Left renal cortex interstitium (tissue), 4 donors: ENCODE measurements at places on chromosomes 7 and 10.
A peak's percentile ranks its signal among the peaks of the same experiment; 100 is the strongest.

GRCh38 chr7:106807474-106807873, 57.6 kb upstream of the PIK3CG start:
- no peak for DNase-seq

GRCh38 chr7:13907831-13908230, 81.6 kb downstream of the ETV1 start:
- no peak for DNase-seq

DNA sequence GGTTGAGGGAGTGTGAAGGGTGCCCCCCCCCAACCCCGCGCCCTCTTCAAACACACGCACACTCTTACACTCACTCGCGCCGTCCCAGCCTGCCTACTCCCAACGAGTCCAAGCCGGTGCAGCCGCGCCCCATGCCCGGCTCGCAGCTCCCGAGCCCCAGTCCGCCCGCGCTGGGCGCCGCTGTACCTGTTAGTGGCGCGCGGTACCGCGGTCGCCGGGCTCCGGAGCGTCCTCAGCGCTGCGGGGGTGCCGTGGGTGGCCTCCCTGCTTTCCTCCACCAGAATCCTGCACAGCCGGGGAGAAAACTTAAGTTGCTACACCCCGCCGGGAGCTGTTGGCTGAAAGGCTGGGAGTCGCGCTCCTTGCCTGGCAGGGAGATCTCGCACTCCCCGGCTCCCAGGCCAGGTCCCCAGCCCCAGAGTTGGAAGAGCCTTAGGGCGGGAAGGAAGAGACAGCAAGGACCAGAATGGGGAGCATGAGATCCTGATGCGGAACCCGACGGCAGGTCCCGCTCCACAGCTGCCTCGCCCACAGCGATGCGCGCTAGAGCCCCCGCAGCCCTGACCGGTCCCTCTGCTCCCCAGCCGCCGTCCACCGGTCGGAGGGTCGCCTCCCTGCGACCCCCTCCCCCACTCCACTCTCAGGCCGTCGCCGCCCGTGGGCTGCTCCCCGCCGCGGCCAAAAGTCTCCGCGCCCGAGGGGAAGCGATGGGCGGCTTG, 863 bp downstream of the ST8SIA6 start:
- no peak for DNase-seq

DNA sequence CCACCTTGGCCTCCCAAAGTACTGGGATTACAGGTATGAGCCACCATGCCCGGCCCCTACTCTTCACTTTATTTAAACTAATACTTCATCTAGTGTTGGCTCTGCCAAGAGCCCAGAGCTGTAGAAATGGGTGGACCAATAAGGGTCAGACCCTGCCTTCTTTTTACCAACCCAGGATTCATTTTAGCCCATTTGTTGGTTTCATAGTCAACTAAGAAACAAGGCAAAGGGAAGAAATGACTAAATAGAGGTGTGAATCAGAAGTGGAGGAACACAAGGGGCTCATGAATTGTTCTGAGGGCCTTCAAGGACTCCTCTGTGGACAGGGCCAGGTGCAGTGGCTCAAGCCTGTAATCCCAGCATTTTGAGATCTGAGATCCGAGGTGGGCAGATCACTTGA, 1.1 kb downstream of the ANKRD2 start:
- DNase-seq: no peak

- peak; percentile 85 for DNase-seq
Observed at GRCh38 chr7:73742753-73743641, 4.4 kb upstream of the ABHD11 start.

DNA sequence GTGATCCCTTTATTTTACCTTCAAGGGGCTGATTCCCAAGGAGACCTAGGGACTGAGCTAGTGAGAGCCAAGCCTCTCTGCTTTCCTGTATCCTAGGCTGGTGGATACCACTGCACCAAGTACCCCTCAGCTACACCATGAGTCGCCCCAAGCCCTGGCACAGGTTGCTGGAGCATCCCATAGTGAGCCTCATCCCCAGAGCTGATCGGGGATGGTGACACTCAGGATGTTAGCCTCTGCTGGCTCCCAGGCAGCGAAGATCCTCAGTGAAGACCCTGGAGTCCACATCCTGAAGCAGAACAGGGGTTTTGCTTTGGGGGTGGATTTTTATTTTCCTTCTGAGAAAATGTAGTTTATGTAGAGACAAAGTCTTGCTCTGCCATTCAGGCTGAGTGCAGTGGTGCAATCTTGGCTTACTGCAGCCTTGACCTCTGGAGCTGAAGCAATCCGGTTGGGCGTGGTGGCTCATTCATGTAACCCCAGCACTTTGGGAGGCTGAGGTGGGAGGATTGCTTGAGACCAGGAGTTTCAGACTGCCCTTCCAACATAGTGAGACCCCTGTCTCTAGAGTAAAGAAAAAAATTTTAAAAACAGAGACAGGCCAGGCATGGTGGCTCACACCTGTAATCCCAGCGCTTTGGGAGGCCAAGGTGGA, 12.5 kb upstream of the ZNF212 start:
- no peak for DNase-seq

GRCh38 chr7:18018296-18019215, 9.1 kb downstream of the PRPS1L1 start:
- DNase-seq: no peak

DNA sequence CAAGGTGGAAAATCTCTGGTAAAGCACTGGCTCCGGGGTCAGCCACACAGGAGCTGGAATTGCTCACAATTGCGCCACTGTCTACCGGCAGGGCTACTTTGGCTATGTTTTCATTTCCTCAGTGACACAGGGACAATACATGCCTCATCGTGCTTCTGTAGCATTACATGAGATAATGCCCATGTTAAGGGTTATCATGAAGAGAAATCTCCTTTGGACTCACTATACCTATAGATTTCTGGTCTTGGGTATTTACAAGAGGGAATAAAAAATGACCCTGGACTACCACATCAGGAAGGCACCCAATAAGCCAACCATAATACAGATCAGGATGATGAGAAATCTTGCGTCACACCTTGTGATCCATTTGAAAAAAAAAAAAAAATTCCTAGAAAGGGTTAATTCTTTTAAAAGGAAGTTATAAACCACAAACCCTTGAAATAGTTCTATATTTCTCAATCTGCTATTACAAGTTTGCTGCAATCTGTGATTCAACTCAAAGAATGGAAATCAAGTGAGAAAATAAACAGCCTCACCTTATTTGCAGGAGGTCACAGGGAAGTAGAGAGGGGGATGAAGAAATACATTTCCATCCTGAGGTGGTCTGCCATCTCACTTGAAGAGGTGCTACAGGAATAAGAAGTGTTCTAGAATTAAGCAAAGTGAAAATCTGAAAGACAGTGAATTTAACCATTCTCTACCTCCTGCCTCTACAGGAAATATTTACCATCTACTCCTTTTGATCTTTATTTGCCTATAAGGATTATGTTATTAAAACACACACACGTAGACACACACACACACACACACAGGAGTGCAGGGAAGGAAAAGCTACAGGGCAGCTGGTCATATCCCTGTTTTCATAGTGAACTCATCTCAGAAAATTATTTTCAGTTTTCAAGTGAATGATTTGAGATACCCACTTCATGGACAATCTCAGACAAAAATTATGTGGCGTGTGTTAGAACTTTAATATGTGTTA, 231.3 kb upstream of the CELF2 start:
- no peak for DNase-seq

DNA sequence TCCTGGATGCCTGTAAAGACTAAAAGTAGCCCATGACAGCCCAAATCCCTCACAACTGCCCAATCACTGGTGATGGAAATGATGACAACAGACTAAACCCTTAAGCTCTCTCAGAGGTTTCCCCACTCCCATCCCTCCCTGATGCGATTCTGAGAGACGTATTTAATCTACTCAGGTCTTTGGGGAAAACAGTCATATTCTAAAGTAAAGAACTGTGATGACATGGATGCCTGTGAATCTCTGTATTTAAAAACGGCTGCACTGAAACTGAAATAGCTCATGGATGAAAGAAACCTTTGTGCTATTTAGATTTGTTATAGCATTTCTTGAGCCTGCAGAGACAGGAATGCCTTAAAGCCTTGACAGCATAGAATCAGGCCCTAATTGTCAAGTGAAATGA, 28.5 kb downstream of the VPS41 start:
- no peak for DNase-seq

DNA sequence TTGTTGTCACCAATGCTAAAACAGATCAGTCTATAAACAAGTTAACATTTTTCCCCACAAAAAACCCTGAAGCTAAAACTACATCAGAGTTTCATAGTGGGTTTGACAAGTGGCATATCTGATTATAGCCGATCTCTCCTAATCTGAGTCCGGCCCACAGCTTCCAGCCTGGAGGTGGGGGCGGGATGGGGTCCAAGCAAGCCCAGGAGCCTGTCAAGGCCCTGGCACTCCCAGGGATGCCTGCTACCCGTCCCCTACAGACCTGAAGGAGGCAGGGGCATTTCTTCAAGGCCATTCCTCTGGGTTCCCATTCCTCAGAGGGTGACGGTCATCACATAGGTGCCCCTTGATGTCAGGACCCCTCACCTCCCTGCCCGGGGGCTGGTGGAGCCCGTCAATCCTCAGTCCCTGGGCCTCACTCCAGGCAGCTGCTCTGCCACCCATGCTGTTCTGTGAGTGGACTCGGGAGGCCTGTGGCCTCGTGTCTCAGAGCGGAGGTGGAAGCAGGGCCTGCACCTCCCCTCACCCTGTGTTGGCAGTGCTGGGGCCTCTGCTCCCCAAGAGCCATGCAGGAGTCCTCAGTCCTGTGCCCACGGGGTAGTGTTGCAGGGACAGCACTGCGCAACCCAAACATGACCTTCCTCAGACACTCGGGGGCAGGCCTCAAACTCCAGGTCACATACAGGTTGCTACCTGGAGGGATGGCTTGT, 8.8 kb downstream of the DPYSL4 start:
- DNase-seq: no peak

- no peak for DNase-seq
Observed at GRCh38 chr7:120079022-120079421, 194.0 kb upstream of the KCND2 start.
